ENCODE measurements at places on chromosomes 12 and 14.

GRCh38 chr12:22299294-22299912 lies 35.1 kb downstream of the ST8SIA1 start:
- no peak for DNase-seq

GRCh38 chr12:53380794-53381730 lies 1.1 kb downstream of the SP1 start:
- DNase-seq, result peak; percentile 18

DNA sequence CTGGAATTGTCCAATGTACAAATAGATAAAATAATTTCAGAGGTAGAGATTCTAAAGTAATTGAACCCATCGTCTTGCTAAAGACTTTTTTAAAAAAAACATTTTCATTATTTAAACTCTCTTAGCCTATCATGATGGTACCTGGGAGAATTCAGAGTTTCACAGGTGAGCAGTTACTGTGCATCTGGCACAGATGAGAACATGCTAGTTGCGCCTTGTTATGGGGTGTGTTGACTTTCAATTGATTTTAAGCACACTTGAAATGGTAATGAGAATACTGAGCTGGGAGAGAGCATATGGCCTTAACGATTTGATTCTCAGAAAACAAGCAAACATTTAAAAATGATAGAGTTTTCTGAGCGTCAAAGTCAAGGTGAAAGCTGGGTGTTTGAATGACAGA lies 66.6 kb downstream of the FLRT2 start:
- no peak for DNase-seq

DNA sequence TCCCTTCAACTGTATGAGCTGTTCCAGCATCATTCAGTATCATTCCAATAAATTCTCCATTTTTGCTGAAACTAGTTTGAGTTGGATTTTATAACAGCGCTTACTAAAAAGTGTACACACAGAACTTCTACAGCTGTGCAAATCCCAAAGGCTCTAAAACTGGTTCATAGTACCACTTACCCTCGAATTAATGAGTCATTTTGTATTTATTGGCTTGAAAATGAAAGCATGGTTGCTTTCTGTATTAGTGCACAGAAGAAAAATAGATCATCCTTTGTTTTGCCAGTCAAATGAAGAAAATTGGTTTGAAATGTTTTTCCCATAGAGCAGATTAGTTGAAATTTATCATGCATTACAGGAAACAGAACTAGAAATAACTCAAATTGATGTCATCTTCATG lies 268.3 kb upstream of the CPNE8 start:
- no peak for DNase-seq

GRCh38 chr12:90908465-90908864 lies 46.5 kb downstream of the CCER1 start:
- no peak for DNase-seq

DNA sequence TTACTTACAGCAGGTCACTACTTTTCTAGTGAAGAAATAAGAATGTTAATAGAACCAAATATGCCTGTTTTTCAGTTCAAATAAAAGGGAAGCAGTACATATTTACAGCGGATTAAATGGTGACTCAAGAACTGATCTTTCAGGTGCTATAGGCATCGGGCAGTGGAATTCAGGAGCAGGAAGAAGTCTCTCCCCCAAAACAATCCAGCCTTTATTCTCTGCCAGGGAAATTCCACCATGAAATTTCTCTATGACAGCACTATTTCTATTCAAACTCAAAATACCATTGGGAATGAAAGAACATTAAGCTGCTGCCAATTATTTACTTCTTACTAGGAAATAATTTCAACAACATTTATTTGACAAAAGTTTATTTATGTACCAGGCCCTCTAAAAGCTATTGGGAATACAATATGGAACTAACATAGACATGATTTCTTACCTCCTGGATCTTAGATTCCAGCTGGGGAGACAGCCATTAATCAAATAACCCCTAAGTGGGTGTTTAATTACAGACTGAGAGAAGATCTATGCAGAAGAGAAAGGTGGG lies 60.3 kb upstream of the KRR1 start:
- DNase-seq, result no peak

GRCh38 chr12:57244312-57244696 lies 6.7 kb downstream of the STAC3 start:
- no peak for DNase-seq

DNA sequence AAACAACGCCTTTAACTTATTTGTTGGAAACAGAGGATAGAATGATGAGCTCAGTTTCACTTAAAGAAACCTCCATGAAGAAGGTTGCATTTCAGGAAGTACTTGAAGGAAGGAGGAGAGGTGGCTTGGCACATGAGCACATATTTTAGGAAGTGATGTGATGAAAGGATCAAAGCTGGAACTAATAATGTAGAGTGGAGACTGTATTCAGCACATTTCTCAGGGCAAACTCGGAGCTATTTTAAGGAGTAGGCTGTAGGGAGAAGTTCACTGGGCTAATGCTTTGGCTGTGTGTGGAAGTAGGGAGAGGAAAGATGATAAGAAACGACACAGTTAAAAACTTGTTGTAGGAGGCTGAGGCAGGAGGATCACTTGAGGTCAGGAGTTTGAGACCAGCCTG lies 272.8 kb downstream of the AKAP6 start:
- no peak for DNase-seq

- DNase-seq, result no peak
These were observed 62.7 kb downstream of the RCOR1 start for GRCh38 chr14:102655137-102655536.

GRCh38 chr12:94812345-94812744 lies 162.0 kb upstream of the TMCC3 start:
- DNase-seq, result no peak

GRCh38 chr12:53091756-53092155 lies 5.7 kb upstream of the IGFBP6 start:
- no peak for DNase-seq

DNA sequence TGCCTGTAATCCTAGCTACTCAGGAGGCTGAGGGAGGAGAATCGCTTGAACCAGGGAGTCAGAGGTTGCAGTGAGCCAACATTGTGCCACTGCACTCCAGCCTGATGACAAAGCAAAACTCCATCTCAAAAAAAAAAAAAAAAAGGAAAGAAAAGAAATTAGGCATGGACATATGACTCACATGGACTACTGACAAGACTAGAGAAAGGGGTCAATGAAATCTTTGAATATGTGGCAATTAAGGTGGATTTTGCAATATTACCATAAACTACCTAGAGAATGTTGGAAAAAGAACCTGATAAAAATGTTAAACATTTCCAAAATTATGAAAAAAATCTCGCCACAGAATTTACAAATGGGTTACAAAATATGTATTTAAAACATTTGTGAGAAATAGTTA lies 873.6 kb downstream of the C12orf50 start:
- DNase-seq, result no peak

GRCh38 chr12:101761350-101761749 lies 22.1 kb upstream of the SYCP3 start:
- no peak for DNase-seq

DNA sequence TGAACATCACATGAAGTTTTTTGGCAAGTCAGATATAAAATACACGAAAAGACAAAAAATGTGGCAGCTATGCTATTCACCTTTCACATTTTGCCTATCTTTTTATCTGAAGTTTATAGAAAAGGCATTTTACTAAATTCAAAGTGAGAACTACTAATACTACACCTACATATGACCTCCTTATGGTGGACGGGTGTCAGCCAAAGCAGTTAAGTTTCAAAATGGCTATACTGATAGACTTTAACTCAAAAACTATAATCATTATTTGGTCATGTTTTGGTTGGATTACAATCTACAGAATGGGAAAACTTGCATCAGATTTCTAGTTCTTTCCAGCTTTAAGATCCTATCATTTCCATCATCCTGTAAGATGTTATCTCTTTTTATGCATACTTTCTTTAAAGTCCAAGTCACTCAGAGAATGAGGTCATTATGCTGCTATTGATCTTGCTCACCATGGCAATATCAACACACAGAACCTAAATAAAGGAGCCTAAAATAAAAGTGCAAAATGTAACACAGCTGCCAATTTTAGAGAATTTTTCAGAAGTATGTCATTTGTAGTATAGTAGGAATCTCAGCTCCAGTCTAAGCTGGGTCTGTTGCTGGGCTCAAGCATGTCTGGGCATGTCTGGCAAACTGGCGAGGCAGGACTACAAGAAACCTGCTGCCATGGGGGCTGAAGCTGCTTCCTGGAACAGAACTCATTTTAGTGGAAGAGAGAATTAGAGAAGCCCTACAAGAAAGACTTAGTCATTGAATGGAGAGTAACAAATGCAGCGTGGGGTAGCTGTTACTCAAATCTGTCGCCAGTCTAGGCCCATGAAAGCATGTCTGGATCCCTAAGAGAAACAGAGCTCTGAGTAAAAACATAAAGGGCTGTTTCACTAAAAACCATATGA lies 7.6 kb upstream of the AEBP2 start:
- DNase-seq, result peak; percentile 78

DNA sequence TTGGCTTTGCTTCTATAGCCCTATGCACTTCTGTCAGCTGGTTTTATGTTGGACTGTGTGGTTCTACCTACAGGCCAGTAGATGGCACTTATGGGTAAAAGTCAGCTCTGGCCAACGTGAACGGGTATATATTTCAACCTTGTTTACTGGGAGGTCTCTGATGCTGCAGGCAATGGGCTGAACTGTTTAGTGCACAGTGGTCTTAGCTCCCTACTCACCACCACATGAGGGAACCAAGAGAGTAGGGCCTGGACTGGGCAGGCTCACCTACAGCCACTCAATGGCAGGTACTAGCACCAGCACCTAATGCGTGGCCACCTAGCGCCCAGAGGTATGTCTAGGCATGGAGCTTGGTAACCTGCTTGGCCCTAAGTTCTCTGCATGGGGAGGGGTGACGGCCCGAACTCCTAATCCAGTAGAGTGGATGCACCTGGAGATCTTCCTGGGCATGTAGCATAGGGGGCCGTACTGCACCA lies 481.8 kb downstream of the TMEM117 start:
- DNase-seq, result no peak

GRCh38 chr12:25962932-25963525 lies 4.5 kb downstream of the RASSF8 start:
- DNase-seq, result no peak

DNA sequence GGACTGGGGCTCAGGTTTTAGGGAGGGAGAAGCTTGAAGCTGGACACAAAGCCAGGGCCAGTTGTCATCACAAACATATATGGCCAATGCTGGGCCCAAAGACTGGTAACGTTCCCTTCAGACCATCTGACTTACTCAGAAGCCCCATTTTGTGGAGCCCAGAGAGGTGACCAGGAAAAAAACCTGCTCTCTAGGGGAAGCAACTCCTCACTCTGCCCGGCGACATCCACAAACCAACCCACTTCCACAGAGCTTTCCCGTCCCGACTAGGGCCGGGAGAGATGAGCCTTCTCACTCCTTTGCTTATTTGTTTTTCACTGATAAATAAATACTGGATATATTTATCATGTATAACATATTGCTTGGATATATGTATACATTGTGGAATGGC lies 180.9 kb upstream of the RTL1 start:
- DNase-seq, result no peak

DNA sequence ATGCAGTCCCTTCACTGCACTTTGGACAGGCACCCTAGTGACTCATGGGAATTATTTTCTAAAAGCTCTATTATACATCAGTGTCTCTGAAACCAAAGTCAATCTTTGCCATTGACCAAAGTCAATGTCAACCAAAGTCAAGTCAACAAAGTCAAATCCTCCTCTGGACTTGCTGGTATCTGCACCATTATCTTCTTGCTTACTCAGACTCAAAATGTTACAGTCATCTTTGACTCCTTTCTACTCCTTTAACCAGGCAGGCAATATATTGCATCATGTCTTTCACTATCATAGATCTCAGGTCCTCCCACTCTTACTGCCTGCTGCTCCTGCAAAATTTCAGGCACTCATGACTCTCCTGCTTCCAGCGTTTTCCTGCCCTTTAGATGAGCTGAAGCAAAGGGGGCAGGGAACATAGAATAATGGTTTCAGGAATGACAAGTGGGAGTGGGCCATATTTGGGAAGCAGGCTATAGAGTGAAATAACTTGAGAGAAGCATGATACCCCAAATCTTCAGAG lies 39.2 kb downstream of the IGF1 start:
- no peak for DNase-seq

Measured in activated CD4-positive, alpha-beta memory T cell treated with anti-CD3 and anti-CD28 coated beads for 36 hours (primary cell).